ENCODE measurements at places on chromosomes 6 and 20.

GRCh38 chr6:37365791-37366190 lies 12.0 kb downstream of the RNF8 start:
- no peak for DNase-seq

DNA sequence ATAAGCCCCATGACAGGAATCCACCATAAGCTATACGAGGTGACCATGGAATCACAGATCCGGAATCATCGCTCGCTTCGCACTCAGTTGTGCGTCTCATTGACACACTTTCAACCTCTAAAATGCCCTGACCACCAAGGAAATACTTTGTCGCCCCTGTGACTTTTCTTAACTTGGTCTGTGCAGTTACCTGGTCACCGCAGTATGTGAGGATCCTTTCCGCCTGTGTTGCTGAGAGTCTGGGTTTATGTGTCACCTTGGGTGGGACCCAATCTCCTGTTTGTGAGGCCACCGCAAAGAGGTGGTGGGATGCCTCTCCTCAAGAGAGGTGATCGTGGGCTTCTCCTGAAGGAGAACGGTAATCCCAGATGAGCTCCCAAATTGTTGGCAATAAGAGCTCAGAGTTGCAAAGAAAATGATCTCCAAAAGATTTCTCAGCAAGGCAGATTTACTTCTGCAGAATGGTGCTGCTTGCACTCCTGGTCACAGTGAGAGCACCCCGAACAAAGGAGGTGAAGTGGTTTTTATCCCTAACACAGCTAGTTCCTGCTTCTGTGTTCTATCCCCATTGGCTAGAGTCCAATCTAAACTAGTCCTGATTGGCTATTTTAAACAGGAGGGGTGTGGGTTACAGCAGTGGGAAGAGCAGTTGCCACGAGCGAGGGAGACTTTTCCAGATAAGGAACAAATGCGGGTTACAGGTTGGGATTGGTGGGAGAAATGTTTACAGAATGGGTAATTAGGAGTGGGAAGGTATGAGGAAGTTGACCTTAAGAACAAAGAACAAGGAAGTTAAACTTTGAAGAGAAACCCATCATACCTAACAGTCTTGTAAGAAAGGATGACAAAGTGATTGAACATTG lies 9.1 kb upstream of the ZNFX1 start:
- no peak for DNase-seq

GRCh38 chr6:113909224-113909856 lies 52.2 kb downstream of the MARCKS start:
- no peak for DNase-seq

GRCh38 chr6:34671801-34672656 lies 24.5 kb downstream of the ILRUN start:
- DNase-seq: peak; percentile 81

DNA sequence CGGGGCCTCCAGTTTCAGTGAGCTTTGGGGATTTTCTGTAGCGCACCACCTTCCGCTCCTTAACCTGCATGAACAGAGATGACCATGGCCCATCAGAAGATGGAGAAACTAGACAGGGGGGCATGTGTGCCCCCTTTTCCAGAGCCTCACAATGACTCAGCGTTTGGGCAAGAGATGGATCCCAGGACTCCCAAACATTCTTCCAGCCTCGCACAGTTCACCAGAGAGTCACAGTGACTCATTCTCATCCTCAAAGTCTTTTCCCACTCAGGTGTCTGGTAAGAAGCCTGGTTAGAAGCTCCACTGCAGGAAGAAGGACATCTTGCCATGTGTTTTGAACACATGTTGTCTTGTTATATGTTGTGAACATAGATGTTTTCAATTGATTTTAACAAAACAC lies 76.2 kb upstream of the FRMD1 start:
- no peak for DNase-seq

DNA sequence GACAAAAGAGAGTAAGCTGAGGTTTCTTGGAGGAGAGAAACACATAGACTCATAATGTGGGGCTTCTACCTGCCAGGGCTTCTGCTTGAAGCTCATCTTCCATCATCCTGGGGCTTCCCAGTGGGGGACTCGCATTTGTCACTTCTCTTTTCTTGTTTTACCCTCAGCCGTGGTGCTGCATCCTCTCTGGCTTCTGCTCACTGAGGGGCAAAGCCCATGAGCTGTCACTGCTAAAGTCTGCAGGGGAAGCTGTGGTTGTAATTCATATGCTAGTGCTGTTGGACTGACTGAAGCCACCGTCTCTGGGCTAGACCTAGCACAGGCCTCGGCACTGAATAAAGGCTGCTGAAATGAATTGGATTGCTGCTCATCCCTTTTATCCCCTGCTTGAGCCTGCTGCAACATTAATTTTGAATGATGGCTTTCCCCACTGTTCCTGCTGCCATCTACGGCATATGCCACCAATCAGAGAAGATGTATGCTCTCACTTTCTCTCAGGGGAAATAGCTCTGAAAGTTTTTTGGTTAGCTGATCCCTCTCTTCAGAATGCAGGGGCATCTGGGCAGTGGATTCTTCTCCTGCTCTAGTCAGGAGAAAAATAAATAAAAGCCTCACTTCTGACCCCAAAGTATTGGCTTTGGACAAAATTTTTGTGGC lies 568.4 kb upstream of the MAP3K7 start:
- DNase-seq: no peak

- no peak for DNase-seq
Measured at GRCh38 chr6:37116326-37116725, 53.6 kb upstream of the PIM1 start.

GRCh38 chr6:45310118-45310788 lies 17.9 kb upstream of the RUNX2 start:
- DNase-seq: peak; percentile 22

DNA sequence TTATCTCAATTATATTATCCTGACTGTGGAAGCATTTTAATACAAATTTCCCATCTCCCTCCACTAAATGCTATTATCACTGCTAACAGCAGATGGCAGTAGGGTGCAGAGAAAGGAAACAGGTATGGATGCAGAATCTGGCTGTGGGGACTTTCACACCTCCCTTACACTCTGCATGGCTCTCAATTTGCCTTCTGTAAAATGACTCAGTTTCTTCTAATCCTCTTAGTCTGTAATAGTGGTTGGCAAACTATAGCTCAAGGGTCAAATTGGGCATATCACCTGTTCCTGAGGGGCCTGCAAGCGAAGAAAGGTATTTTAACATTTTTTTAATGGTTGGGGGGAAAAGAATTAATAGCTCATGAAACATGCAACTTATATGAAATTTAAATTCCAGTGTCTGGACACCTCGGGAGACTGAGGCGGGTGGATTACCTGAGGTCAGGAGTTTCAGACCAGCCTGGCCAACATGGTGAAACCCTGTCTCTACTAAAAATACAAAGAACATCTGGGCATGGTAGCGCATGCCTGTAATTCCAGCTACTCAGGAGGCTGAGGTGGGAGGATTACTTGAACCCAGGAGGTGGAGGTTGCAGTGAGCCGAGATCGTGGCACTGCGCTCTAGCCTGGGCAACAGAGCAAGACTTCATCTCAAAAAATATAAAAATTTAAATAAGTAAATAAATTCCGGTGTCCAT lies 83.5 kb downstream of the ZMYND8 start:
- DNase-seq: peak; percentile 58

DNA sequence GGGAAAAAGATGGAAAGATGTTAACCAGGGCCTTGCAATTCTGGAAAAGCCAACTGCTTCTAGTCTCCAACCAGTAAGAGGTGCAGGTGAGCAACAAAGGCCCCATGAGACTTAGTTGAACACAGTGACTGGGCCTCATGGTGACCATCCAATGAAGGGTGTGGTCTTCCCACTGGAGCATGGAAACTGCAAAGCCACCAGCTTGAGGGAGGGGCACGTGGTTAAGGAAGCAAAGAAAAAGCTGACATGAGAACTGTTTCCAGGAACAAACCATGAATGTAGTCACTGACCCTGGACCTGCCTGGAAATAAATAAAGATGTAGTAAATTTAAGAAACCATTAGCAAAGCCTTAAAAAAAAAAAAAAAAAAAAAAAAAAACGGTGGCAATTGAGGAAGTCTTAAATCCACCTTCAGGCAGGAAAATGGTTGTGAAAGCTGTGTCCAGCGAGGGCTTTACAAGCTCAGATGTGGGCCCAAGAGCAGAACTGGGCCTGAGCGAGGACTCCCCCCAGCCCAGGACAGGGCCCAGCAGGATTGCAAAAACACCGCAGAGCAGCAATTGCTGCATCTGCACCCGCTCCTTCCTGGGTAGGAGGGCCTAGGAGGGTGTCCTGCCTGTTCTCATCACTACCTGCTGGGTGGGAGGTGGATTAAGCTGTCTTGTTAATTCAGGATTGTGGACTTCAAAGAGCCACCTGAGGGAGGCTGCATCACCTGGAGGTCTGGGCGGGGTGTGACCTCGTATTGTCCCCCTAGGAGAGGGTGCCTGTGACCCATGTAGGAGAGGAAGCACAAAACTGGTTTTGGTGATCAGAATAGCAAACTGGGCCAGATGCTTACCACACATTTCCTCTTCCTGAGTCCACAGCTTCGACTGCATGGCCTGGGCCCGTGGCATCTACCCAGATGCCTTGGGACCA lies 10.3 kb downstream of the GFRA4 start:
- DNase-seq: no peak

DNA sequence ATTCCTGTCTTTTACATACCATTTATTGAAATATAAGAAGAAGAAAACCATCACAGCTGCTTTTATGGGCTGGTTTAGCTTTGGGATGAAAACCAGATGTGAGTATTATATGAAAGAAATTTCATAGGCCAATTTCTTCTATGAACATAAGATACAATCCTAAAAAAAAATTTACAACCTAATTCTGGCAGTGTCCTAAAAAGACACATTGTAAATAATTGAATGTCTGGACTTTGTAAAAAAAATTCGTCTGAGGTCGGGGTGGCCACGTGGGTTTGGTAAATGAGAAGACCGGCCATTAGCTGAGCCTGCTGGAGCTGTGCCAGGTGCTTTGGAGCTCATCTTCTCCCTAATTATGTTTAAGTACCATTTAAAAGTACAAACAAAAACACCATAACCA lies 26.8 kb downstream of the DACT2 start:
- DNase-seq: no peak
